ENCODE measurements at places on chromosomes 3 and 15.

- no peak for DNase-seq
Observed at GRCh38 chr15:96767703-96768434, 437.4 kb downstream of the NR2F2 start.

GRCh38 chr3:185767002-185767688 is 57.7 kb downstream of the IGF2BP2 start:
- DNase-seq: no peak

DNA sequence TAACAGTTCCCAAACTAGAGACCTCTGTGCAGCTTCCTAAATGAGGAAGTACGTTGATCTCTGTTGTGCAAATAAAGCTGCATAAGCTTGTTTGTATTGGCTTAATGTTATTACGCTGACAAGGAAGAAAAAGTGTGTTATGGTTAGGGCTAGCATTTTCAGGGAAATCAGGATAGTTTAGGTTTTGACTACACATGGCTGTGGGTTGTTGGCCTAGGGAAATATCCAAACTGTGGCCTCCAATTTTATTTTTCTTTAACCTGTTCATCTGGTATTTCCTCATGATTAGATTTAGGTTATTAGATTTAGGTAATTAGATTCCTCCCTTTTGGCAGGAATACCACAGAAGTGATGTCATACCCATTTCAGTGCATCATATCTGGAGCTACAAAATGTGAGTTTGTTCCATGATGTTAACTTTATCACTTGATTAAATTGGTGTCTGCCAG is 8.7 kb upstream of the MCCC1 start:
- DNase-seq: peak; percentile 29

GRCh38 chr3:158420654-158421396 is 150.2 kb upstream of the MLF1 start:
- peak; percentile 42 for DNase-seq

- DNase-seq: no peak
Observed at GRCh38 chr3:49026536-49026935, 2.7 kb downstream of the IMPDH2 start.

DNA sequence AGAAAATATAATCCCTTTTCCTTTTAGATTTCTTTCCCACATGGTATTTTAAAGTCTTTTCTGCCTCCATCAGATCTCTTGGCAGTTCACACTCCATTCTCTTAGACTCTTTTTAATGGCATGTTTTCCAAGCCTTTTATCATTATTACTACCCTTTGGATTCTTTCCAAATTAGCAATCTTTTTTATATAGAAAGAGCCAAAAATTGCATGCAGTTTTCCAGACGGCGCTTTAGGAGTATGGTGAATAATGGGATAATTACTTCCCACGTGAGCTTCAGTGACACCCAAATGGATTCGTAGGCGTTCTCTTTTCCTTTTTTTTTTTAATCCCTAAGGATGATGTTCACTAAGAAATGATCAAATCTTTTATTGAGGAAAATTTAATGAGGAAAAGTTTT is 354.8 kb upstream of the DNAJC19 start:
- DNase-seq: no peak

DNA sequence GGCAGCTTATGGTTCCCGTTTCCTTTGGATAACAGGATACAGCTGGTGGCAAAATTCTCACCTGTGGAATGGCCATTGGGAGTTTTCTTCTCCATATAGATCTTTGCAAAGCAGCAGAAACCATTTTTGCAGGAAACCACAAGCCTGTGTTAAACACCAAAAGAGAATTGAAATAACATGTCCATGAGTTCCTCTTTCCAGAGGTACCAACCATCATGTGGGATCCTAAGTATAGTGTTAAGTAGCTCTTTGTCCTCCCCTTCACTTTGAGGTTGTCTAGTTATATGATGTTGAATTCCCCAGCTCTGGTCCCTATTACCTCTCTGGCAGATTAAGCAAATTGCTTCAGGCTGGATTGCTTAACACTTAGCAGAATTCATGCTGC is 94.9 kb downstream of the AKAP13 start:
- no peak for DNase-seq

GRCh38 chr3:143895805-143896204 is 47.5 kb upstream of the SLC9A9 start:
- DNase-seq: no peak

- DNase-seq: no peak
Observed at GRCh38 chr3:39022286-39022630, 29.5 kb downstream of the SCN11A start.

DNA sequence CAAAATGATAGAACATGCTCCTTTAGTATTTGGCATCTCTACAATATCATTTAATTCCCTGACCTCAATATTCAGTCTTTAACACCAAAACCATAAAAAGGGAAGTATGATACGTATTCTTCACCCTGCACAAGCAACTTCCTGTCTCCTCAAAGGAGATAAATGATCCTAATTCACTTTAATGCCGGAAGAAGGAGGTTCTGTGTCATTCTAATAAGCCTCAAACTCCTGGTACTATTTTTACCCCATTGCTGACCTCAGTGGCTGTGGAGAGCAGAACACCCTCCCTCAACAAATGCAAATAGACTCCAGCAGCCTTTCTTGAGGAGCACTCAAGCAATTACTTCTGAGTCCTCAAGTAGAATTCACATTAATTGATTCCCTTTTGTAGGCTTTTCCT is 173.3 kb downstream of the TMEM108 start:
- no peak for DNase-seq

GRCh38 chr15:58334803-58335202 is 97.0 kb upstream of the LIPC start:
- DNase-seq: no peak

GRCh38 chr15:89576417-89576773 is 1.1 kb downstream of the TICRR start:
- no peak for DNase-seq

GRCh38 chr15:82739086-82739485 is 29.4 kb upstream of the AP3B2 start:
- DNase-seq: no peak

DNA sequence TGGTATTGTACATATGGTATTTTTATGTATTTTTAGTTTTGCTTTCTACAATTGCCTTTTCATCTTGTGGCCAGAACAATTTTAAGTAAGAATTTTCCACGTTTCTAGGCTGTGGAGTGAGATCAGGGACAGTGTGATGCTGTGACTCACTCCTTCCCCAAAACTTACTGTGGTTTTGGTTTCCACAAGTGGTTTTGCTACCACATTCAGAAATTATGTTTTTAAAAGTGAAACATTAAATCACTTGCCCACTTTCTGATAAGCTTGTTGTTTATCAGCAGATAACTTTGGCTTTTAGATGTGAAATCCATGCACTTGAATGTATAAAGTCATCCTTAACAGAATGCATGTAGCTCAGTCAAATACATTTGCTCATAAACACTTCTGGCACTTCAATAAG is 192.2 kb upstream of the THRB start:
- no peak for DNase-seq

GRCh38 chr15:90665288-90666134 is 51.6 kb upstream of the BLM start:
- peak; percentile 78 for DNase-seq

DNA sequence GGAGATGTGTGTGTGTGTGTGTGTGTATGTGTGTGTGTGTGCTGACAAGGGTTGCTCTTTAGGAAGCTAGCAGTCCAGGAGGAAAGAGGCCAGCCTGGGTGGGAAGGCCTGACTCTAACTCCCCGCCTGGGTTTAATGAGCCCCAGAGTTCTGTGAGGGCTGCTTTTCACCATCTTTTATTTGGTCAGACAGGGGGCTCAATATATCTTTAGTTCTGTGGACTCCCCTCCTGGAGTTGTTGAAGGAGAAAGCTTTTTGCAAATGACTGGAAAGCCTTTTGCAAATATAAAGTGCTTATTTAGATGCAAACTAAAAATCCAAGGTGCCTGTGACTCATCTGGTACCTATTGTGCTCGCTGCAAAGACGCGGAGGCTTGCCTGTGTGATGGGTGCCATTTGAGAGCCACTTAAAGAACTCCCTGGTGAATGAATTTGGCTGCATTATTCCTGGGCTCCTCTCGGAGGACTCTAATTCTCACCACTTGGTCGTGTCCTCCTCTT is 24.5 kb downstream of the DRD3 start:
- DNase-seq: no peak

DNA sequence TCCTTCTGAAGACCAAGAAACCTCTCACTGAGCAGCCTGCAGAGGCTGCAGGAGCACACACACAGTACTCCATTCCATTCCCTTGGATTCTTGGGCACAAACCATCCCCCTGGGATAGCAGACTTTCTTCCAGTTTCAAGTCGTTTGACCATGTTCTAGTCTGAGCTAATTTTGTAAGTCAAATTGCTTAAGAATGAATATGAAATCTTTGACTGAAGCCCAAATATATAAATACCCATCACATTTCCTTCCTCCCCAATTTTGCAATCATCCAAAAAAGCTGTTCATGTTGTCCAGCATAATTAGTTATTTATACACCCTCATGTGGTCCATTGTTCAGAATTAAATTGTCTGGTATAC is 231.2 kb upstream of the TPRG1 start:
- DNase-seq: no peak

- no peak for DNase-seq
Observed at GRCh38 chr15:25743548-25744275, 119.4 kb downstream of the ATP10A start.

DNA sequence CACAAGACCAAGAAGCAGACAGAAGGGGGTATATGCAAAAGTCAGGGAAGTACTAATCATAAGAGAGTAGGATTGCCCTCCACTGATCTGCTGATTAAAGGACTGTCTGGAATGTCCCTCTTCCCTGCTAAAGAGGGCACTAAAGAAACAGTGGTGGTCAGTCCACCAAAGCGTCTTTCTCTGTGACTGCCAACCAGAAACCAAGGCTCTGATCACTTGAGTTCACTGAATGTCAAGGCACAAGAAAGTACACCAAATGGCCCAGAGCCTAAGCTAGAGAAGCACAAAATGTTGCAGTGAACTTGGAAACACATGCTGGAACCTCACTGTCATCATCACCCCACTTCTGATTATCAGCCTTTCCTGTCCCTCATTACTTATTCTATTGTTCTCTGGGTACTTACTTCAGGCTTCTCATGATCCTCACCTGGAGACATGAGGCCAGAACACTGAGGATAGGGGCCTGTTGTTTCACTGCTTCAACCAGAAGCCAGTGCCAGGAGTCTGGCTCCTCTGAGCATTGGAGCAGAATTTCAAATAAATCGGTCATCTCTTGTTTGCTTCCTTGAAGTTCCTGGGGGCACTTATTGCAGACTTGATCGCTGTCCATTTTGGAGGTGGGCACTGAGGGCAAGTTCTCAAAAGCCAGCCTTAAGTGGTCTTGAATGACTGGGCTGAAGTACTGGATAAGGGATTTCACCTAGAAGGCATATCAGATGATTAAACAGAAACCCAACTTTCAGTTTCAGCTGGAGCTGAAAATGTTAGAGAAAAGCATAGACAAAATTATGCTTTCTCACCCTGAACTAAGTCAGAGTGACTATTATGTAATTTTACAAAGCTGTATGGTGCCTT is 58.9 kb downstream of the EIF3J start:
- DNase-seq: no peak
